Iris pigment epithelial cell (primary cell): ENCODE measurements at places on chromosomes 2 and 18.
A peak's percentile ranks its signal among the peaks of the same experiment; 100 is the strongest.

DNA sequence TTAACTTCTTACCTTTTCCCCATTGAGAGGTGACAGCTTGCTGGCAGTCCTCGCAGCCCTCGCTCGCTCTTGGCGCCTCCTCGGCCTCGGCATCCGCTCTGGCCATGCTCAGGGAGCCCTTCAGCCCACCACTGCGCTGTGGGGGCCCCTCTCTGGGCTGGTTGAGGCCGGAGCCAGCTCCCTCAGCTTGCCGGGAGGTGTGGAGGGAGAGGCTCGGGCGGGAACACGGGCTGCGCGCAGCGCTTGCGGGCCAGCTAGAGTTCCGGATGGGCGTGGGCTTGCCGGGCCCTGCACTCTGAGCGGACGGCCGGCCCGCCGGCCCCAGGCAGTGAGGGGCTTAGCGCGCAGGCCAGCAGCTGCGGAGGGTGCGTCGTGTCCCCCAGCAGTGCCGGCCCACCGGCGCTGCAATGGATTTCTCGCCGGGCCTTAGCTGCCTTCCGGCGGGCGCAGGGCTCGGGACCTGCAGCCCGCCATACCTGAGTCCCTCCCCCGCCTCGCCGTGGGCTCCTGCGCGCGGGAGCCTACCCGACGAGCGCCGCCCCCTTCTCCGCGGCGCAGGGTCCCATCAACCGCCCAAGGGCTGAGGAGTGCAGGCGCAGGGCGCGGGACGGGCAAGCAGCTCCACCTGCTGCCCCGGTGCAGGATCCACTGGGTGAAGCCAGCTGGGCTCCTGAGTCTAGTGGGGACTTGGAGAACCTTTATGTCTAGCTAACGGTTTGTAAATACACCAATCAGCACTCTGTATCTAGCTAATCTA lies 335.0 kb downstream of the CBLN2 start:
- DNase-seq: no peak

DNA sequence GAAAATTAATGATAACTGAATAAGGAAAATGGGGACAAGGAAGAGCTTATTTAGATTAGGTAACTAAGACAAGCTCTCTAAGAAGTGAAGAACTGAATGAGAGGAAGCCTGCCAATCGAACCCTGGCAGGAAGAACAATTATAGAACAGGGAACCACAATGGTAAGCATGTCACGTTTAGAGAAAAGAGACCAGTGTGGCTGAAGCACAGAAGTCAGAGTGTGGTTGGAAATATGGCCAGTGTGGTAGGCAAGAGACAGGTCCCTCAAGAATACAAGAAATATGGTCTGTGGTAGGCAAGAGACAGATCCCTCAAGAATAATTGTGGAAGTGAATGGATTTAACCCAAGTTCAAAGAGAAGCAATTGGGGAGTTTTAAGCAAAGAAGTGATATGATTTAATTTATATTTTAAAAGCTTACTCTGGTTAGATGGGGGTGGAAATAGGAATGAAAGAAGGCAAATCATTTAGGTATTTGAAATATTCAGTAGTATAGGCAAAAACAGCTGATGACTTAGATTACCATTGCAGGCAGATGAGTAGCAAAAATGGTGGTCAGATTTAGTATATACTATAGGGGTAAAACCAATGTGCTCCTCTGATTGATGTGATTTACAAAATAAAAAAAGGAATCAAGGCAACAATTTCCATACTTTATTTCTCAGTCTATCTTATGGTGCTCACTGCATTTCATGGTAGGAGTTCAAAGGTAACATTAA lies 38.8 kb upstream of the ERMN start:
- DNase-seq: no peak

DNA sequence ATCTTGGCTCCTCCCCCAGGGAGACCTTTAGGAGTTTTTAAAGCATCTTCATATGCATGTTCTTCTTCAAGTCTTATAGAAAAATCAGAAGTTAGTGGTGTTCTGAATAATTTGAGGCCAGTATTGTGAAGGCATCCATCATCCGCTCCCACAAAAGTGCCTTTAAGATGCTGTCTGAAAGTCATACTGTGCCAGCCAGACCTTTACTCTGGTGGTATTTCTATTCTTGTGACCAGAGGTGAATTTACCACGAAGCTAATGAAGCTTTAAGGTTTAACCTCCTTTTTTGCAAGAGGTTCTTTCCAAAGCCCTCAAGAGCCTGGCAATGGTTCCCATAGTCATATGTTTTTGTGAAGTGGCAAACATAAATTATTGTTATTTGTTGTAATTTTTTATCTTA lies 54.3 kb downstream of the SLC40A1 start:
- DNase-seq: no peak

DNA sequence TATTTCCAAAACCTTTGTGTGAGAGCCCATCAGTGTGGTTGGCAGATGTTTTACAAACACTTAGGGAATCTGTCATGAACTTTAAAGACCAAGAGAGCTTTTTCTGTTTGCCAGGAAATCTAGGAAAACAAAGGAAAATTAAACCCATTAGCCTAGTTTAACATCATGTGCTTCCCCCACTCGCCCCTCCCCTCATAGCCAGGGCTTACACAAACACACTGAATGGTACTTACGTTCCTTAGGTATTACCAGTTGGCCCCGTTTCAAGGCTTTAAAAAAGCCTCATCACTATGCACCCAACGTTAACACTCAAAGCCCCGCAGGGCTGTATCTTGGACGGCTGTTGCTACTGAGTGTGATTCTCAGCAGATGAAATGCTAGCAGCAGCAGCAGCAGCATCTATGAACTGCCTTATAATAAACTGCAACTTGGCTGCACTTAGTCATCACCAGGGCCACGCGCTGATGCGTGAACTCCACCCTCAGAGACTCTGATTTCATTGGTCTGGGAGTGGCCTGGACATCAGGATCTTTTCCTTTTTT lies 20.1 kb upstream of the TTC39C start:
- peak; percentile 86 for DNase-seq

GRCh38 chr2:168184681-168185513 lies 62.5 kb downstream of the STK39 start:
- DNase-seq: peak; percentile 32

DNA sequence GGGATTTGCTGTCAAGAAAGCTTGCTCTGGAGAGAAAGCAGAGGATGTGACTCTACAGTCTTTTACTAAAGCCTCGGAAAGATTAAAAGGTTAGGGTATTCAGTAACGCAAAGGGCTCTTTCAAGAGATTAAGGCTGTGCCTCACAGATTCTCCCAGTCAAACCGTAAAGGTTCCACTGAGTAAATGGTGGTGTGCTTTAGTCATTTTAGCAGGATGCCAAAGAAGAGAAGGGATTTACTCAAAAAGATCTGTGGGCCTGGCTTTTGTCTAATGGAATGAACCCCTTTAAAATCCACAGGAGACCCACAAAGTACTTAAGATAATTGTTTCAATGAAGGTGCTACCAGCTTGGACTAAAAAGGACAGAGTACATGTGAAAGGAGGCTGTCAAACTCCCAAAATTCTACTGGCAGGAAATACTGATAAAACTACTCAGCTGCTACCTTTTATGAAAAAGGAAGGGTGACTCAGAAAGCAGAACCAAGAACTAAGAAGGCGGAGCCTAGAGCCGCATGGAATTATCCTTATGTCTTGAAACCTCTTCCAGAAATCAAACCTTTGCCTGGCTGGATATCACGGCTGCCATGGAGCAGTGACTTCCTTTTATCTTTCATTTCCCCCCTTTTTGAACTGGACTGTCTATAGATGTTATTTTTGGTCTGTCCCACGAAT lies 670.2 kb upstream of the ZEB2 start:
- peak; percentile 41 for DNase-seq

GRCh38 chr2:225761396-225761795 lies 361.9 kb downstream of the NYAP2 start:
- no peak for DNase-seq

DNA sequence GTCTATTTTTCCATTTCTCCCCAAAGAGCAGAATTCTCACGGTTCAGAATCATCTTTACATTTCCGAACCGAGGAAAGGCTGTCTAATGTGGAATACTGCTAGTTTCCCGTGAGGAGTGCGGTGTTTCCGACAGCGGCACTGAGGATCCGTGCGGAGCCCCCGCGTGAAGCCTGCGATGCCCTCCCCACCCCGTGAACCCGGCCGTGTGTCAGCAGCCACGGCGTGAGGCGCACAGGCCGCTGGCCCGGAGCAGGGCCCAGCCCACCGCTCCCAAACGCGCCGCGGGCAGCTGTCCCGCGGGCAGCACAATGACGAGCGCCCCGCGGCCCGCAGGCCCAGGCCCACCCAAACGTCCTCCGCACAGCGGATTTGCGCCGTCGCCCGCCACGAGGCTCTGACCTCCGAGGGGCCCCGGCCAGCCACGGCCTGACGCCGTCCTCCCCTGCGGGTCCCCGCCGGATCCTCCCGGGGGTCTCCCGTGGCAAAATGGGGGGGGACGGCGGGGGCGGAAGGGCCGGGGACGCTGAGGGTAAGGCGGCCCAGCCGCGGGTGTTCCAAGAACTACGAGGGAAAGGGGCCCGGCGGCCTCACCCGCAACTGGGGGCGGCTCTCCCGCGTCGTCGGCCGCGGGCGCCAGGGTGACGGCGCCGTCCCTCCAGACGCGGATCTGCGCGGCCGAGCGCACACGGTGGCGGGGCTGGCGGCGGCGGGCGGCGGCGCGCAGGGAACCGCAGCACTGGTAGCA lies 796 bp downstream of the SPIRE1 start:
- peak; percentile 62 for DNase-seq

GRCh38 chr2:173924285-173924684 lies 40.9 kb downstream of the SP3 start:
- DNase-seq: no peak

GRCh38 chr2:127053731-127054603 lies 53.0 kb downstream of the BIN1 start:
- DNase-seq: no peak

GRCh38 chr2:104859291-104859765 lies 5.4 kb downstream of the POU3F3 start:
- DNase-seq: no peak

DNA sequence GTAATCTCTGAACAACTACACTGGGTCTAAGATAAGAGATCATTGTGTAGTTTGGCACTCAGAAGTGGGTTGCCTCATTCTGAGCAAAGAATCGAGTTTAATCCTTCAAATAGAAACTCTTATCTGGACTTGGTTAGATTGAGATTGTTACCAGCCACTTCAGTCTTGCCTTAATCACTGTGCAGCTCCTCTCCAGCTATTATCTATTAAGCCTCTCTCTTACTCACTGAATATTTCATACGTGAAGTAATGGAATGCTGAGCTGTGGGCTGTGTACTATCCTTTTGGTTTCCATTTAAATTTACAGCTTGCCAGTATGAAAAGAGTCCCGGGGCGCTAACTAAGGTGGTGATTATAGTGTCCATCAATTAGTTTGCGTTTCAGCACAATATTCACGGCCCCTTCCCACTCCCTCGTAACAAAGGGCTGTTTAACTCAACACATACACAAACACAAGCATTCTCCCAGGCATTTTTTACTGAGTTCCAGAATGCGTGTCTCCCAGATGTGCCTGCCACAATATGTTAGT lies 65.7 kb upstream of the NCKAP5 start:
- peak; percentile 89 for DNase-seq

DNA sequence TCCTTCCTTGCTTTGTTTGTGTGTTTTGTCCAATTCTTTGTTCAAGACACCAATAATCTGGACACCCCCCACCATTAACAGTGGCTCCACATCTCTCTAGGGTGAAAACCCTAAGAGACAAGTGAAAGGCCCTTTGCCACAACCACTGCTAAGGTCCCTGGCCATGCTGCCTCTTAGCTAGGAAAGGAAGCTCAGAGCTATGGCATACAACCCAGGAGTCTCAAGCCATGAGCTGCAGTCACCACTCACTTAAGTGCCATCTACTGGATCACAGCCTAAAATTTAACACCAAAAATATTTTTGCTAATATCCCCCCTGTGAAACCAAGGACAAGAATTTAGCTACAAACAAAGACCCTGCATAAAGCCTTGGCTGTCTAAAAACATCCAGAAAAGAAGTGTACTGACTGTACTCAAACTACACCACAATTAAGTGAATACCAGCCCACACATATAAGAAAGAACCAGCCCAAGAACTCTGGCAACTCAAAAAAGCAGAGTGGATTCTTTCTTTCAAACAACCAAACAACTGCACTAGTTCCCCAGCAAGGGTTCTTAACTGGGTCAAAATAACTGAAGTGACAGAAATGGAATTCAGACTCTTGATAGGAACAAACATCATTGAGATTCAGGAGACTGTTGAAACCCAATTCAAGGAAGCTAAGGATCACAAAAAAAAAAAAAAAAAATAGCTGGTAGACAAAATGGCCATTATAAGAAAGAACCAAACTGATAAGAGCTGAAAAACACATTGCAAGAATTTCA lies 130.1 kb upstream of the GALNT5 start:
- no peak for DNase-seq
